ENCODE measurements at places on chromosomes 6 and 20. TPM values are rescaled to one million over a fixed set of nuclear protein-coding genes. Genes with fewer than 3 reads are reported as not detected.

- no peak for DNase-seq
Measured at GRCh38 chr6:33205191-33206026, 954 bp downstream of the HSD17B8 start.

The EMILIN3 gene
- 0.15 TPM for total RNA-seq

GRCh38 chr6:74964871-74965441 lies 240.9 kb downstream of the COL12A1 start:
- no peak for DNase-seq

The GCNT2 gene
- total RNA-seq, result 16.6 TPM

GRCh38 chr6:167073679-167074274 lies 49.1 kb upstream of the CCR6 start:
- DNase-seq, result no peak

- no peak for DNase-seq
Measured at GRCh38 chr6:40302856-40303454, 284.2 kb downstream of the LRFN2 start.

DNA sequence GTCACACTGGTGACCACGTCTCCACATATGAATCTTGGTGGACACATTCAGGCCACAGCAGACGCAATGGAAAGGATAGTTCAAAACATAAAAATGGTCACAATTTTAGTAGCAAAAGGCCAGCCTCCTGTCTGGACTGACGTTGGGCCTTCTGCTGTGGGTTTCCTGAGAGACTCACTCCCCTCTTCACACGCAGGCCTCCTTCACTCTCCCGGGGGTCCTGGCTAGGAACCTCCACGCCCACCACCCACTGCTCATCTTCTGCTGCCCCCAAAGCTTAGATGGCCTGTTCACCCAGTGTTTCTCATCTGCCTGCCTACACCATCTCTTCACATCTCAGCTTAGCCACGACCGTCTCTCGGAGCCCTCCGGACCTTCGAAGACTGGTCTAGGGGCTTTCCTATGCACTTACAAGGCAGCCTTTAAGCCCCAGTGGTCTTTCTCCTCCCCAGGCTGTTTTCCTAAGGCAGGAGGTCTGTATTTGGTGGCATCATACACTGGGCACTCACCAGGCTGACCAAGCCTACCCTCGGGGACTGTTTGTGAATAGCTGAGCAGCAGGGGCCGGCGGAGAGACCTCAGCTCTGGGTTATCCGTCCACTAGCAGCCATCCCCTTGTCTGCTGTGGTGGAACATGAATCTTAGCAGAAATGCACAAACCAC lies 46.6 kb upstream of the AFDN start:
- DNase-seq, result no peak

DNA sequence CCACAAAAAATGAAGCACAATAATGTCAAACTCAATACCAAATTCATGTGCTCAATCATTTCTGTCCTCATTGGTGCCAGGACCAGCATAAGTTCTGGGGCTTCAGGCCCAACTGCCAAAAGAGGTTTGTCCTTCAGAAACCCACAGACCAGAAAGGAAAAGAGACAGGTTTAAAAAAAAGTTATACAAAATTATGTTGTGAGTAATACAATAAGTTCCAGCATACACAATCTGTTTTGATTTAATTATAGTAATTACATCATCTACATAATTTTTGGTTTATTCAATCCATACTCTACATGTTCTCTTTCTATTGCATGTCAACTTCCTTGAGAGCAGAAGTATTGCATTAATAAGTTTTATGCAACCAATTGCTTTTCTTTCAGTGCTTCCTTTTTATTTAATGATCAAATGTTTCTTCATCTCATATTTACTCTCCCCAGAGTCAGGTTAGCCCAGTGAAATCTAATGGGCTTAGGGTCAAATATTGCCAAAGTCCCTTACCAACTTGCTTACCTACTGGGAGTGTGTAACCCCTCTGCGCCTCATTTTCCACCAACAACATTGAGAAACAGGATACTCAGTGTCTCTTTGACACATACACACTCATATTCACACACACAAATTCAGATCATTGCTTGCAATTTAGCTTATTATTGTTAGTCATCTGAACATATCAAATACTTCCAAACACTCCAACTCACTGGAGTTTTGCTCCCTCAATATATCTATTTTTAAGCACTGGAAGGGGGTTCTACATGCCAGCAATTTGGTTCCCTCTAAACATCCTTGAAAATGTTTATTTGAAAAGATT lies 424.4 kb upstream of the MARCKS start:
- DNase-seq, result no peak

- no peak for DNase-seq
Measured at GRCh38 chr6:117393045-117393444, 32.7 kb downstream of the ROS1 start.

All from glomerular endothelial cell (primary cell).